Activated CD4-positive, alpha-beta T cell treated with anti-CD3 and anti-CD28 coated beads for 36 hours (primary cell): ENCODE measurements at places on chromosomes 16 and 17. TPM values are rescaled to one million over a fixed set of nuclear protein-coding genes. Genes with fewer than 3 reads are reported as not detected.

GRCh38 chr16:86306811-86307513 lies 203.4 kb upstream of the FOXF1 start:
- no peak for DNase-seq

- DNase-seq: no peak
These were observed 15.0 kb downstream of the CUEDC1 start for GRCh38 chr17:57940231-57940630.

DNA sequence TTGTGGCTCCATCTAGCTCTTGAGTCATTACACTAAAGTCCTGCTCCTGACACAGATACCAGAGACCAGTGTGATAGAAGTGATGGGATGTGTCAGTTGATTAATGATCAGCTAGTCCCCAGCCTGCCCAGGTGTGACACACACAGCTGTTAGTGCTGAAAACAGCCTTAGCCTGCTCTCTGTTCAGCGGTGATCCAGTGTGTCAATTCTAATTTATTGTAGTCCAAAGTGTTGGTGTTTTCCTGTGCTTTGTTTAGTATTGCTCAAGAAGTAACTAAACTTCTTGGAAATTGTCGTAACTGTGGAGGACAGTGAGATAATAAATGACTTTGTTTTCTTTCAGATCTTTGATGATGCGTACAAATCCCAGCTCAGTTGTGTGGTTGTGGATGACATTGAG lies 92.3 kb downstream of the WNT3 start:
- DNase-seq: no peak

- DNase-seq: no peak
These were observed 7.8 kb downstream of the TTYH2 start for GRCh38 chr17:74220946-74221818.

- DNase-seq: no peak
These were observed 70.0 kb downstream of the IRX6 start for GRCh38 chr16:55393991-55394390.

- no peak for DNase-seq
These were observed 72.9 kb downstream of the SLC5A11 start for GRCh38 chr16:24918641-24919040.

DNA sequence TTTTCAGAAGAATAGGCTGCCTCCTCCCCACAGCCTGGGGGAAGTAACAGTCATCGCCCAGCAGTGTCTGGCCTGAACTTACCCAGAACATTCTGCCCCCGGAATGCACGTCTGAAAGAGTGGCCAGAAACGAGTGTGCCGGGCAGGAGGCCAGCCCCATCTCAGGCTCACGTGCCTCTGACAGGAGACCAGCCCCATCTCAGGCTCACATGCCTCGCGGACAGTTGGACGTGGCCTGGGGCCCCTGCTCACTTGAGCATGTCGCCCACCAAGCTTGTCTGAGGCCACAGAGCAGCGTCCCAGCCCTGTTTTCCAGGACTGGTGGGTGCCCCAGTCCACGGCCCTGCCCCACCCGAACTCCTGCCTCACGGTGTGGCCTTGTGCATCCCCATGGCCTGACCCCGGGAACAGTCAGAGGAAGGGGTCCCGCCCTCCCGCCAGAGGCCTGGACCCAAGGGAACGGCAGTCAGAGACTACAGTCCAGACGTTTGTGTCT lies 16.3 kb upstream of the CDH15 start:
- DNase-seq: no peak

DNA sequence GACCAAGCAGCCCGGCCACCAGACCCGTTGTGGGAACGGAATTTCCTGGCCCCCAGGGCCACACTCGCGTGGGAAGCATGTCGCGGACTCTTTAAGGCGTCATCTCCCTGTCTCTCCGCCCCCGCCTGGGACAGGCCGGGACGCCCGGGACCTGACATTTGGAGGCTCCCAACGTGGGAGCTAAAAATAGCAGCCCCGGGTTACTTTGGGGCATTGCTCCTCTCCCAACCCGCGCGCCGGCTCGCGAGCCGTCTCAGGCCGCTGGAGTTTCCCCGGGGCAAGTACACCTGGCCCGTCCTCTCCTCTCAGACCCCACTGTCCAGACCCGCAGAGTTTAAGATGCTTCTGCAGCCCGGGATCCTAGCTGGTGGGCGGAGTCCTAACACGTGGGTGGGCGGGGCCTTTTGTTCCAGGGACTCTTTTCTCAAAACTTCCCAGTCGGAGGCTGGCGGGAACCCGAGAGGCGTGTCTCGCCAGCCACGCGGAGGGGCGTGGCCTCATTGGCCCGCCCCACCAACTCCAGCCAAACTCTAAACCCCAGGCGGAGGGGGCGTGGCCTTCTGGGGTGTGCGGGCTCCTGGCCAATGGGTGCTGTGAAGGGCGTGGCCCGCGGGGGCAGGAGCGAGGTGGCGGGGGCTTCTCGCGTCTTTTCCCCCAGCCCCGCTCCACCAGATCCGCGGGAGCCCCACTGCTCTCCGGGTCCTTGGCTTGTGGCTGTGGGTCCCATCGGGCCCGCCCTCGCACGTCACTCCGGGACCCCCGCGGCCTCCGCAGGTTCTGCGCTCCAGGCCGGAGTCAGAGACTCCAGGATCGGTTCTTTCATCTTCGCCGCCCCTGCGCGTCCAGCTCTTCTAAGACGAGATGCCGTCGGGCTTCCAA lies at the start of gene SLC2A4:
TSS of gene SLC2A4 (plus strand) at position 645 of the 879 bp plus-strand sequence. CDS start at position 862, 217 bp downstream.
- DNase-seq: peak; percentile 96

DNA sequence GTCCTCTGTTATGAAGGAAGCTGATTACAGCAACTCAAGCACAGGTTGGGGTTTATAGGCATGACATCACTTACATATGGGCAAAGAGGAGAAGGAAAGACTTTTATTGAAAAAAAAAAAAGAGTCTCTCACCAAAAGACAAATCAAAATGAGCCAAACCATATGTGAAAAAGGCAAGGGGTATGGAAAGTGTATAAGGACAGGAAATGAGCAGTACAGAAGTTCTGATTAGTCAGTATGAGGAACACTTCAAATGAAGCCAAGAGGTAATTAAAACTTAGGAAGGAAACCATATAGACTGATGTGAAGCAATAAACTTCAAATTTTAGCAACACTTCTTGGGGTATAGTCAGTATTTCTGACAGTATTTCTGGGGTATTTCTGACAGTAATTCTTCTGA lies 1372.6 kb downstream of the CDH11 start:
- no peak for DNase-seq

GRCh38 chr16:26791169-26791568 lies 275.6 kb upstream of the C16orf82 start:
- DNase-seq: no peak

The ADAMTS18 gene
- not detected for total RNA-seq

The C16orf89 gene
- total RNA-seq: not detected

The MIF4GD gene
- total RNA-seq: 39.1 TPM

The NLRC3 gene
- total RNA-seq: 14.9 TPM

The GPR139 gene
- total RNA-seq: not detected

The CD2BP2 gene
- 42.3 TPM for total RNA-seq

The SKAP1 gene
- total RNA-seq: 109 TPM

The PLA2G10 gene
- not detected for total RNA-seq
